ENCODE measurements at places on chromosomes 11 and 22. TPM values are rescaled to one million over a fixed set of nuclear protein-coding genes. Genes with fewer than 3 reads are reported as not detected.

ENTHD1 gene
- not detected for total RNA-seq

METTL15 gene
- total RNA-seq: 8.5 TPM

DNA sequence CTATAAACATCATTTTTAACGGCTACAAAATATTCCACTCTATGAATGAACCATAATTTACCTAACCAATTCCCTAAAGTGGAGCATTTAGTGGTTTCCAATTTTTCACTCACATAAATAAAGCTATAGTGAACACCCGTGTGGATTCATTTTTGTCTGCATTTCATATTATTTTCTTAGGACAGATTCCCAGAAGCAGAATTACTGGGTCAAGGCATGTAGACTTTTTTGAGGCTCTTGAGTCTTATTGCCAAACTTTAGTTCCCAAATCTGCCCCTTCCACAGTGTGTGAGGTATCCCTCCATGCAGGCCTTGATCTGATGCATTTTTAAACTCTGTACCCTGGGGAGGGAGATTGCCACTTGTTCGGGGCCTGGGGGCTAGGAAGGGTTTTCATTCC, 198.2 kb downstream of the TENM4 start:
- no peaks in the 10 kb centered on the region for H3K36me3 ChIP-seq
- H3K27ac ChIP-seq: no peak overlapping the region
- H3K4me1 ChIP-seq: no peaks in the 10 kb centered on the region
- H3K4me3 ChIP-seq: no peak overlapping the region
- no peaks in the 10 kb centered on the region for H3K27me3 ChIP-seq

DNA sequence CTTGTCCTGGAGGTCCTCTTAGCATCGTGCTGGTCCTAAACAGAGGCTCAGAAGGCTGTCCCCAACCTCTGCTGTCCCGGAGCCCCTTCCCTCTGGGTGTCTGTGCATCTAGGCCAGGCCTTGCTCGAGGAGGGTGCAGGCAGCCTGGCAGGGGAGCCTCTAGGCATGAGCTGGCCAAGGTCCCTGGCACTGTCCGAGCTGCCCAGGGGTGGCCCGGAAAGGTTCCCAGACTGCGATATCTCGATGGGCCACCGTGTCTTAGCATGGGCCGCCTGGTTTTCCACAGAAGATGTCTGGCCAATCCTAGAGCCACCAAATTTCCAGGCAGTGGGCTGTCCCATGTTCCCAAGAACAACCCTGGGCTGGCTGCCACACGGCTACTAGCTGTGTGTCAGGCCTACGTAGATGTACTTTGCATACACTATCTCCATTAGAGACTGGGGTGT, 24.6 kb upstream of the SMIM38 start:
- no peaks in the 10 kb centered on the region for H3K36me3 ChIP-seq
- H3K4me1 ChIP-seq: no peaks in the 10 kb centered on the region
- H3K4me3 ChIP-seq: no peak overlapping the region
- DNase-seq: no peak

TEX54 gene
- not detected for total RNA-seq

- no peak overlapping the region for H3K27ac ChIP-seq
- peaks cover 2% of the 10 kb centered on the region for H3K27me3 ChIP-seq
- DNase-seq: no peak
These were observed 19.5 kb downstream of the LHFPL7 start for GRCh38 chr22:24926849-24927579.

DNAJB13 gene
- total RNA-seq: not detected

SLC22A25 gene
- total RNA-seq: not detected

FOLR2 gene
- 5.3 TPM for total RNA-seq

DNA sequence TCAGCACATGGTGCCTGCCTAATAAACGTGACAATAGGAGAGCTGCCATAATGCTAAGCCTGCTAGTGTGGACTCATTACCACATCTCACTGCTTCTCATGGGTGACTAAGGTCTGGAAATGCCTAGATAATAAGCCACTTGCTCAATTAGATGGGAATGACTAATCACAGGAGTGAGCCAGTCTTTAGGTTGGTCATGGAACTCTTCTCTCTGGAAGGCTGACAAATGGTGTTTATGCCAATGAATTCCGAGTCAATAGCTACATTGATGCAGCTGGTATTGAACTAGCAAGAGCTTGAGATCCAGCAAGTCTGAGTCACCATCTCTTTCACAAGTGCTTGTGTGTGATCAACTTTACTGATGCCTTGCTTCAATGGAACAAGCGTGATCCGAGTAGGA, 334.9 kb downstream of the OPCML start:
- H3K27me3 ChIP-seq: peaks cover 3% of the 10 kb centered on the region
- no peaks in the 10 kb centered on the region for H3K36me3 ChIP-seq
- H3K27ac ChIP-seq: no peak overlapping the region
- no peaks in the 10 kb centered on the region for H3K4me1 ChIP-seq
- H3K4me3 ChIP-seq: no peak overlapping the region
- DNase-seq: no peak

- H3K4me1 ChIP-seq: no peaks in the 10 kb centered on the region
- H3K36me3 ChIP-seq: no peaks in the 10 kb centered on the region
- DNase-seq: peak; percentile 21
These were observed 69.4 kb downstream of the OSBP2 start for GRCh38 chr22:30763815-30764673.

- no peak overlapping the region for H3K4me3 ChIP-seq
- DNase-seq: no peak
- no peaks in the 10 kb centered on the region for H3K36me3 ChIP-seq
- no peak overlapping the region for H3K27ac ChIP-seq
These were observed 16.9 kb upstream of the TMA7B start for GRCh38 chr22:39943337-39943736.

DNA sequence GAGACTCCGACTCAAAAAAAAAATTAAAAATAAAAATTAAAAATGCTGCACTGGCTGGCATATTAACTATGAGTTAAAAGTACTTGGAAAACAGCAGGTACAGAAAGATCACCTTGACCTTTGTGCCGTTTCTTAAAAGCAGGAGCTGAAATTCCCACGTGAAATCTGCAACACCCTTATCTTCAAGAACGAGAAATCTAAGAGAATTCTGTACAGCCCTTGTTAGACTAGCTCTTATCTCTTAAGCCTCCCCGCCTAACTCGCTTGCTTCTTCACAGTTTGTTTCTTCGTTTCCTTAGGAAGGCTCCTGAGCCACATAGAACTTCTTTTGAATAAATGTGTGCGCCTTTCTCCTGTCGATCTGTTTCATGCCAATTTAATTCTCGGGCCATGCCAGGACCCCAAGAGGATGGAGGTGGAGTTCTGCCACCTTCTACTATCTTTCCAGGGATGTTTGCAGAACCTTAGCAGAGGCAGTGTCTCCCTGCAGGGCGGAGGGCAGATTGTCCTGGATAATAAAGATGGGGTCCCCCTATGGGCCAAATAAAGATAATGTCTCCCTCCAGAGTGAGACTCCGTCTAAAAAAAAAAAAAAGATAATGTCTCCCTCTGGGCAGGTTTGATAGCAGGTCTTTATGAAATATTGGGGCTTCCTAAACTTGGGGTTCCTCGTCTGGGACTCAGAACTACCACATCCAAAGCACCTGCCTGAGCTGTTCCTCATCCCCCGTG, 27.4 kb upstream of the SYT8 start:
- no peaks in the 10 kb centered on the region for H3K36me3 ChIP-seq
- H3K27me3 ChIP-seq: no peaks in the 10 kb centered on the region
- H3K4me3 ChIP-seq: no peak overlapping the region
- H3K27ac ChIP-seq: no peak overlapping the region
- no peaks in the 10 kb centered on the region for H3K4me1 ChIP-seq
- DNase-seq: no peak

GRCh38 chr11:119974467-119974866, 163.4 kb downstream of the TRIM29 start:
- H3K4me1 ChIP-seq: no peaks in the 10 kb centered on the region
- H3K36me3 ChIP-seq: no peaks in the 10 kb centered on the region
- H3K4me3 ChIP-seq: no peak overlapping the region
- no peak overlapping the region for H3K27ac ChIP-seq
- DNase-seq: no peak

GRCh38 chr11:70060611-70061293, 17.4 kb upstream of the ANO1 start:
- no peaks in the 10 kb centered on the region for H3K27me3 ChIP-seq
- H3K36me3 ChIP-seq: no peaks in the 10 kb centered on the region

DHCR7 gene
- total RNA-seq: 8.4 TPM

DNA sequence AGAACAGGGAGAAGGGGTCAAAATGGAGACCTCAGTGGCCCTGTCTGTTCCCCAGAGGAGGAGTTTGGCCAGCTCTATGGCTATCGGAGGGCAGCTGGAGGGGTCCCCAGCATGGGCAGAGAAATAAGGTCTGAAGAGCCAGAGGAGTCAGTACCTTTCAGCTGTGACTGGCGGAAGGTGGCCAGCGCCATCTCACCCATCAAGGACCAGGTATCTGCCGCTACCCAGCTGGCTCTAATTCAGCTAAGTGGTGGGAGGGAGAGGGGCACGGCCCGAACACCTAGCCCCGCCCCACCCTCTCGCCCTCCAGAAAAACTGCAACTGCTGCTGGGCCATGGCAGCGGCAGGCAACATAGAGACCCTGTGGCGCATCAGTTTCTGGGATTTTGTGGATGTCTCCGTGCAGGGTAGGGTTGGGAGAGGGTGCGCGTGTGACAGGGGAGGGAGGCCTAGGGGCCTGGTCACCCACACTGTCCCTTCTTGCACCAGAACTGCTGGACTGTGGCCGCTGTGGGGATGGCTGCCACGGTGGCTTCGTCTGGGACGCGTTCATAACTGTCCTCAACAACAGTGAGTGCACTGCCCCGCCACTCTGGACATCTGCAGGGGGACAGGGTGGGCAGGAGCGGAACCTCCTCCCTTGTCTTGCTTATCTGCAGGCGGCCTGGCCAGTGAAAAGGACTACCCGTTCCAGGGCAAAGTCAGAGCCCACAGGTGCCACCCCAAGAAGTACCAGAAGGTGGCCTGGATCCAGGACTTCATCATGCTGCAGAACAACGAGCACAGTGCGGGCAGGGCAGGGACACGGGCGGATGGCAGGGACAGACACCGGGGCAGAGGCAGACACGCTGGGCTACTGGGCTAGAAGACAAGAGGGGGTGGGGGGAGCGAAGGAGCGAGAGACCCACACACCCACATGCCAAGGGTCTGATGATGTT, 2.8 kb downstream of the CTSW start:
- H3K4me3 ChIP-seq: no peak overlapping the region
- peaks cover 2% of the 10 kb centered on the region for H3K4me1 ChIP-seq
- DNase-seq: no peak
- peaks cover 9% of the 10 kb centered on the region for H3K36me3 ChIP-seq

DNA sequence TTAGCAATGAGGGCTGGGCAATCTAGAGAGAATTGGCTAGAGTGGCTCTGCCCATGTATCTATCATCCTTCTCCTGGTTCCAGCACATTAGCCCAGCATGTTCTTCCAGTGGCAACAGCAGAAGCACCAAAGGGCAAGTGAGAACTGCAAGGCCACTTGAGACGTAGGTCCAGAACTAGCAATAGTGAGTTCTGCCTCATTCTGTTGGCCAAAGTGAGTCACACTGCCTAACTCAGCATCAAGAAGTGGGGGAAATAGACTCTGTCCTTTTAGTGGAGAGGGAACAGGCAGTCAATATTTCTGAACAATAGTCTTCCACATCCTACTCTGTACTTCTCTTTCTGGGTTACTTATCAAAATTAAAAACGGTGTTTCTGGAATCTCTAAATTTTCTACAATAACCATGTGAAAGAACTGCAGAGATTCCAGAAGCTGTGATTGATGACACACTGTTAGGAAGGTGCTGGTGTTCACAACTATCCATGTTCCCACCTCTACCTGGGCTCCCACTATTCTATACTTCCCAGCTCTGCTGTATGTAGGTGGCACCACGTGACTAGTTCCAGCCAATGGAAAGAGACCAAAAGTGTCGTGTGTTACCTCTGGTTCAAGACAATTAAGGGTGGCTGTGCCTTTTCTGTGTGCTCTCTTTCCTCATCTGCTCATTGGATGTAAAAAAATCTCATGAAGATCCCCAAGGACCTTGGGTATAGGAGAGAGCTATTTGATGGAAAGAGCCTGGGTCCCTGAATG, 23.4 kb upstream of the GRK3 start:
- H3K4me1 ChIP-seq: no peaks in the 10 kb centered on the region
- no peak for DNase-seq
- H3K4me3 ChIP-seq: no peak overlapping the region
- H3K27me3 ChIP-seq: no peaks in the 10 kb centered on the region
- H3K27ac ChIP-seq: no peak overlapping the region

- H3K36me3 ChIP-seq: no peaks in the 10 kb centered on the region
- H3K4me1 ChIP-seq: no peaks in the 10 kb centered on the region
- no peak for DNase-seq
- H3K27me3 ChIP-seq: no peaks in the 10 kb centered on the region
These were observed 215.4 kb downstream of the METTL15 start for GRCh38 chr11:28323621-28324020.

Data from psoas muscle (tissue), 8 donors.